GF-D8 (cell line): ENCODE measurements at places on chromosomes 1 and 21.

DNA sequence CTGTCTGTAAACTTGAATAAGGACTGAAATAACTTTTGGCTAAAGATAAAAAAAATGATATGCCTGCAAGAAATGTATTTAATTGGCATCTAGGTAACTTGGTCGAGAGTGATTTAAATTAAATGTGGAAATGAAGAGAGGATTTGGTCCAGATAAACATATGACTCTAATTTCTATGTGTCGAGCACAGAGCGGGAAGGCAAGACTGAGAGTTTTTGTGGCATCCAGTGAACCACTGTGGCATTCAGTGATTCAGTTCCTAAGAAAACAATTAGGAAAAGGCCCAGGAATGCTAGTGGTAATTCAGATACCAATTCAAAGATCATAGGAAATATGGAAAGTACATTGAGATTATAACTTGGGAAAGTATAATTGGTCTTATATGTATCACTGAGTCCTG is 39.6 kb downstream of the PDE4B start:
- DNase-seq: no peak

- no peak for DNase-seq
Measured at GRCh38 chr21:39353295-39353694, 4.4 kb upstream of the HMGN1 start.

DNA sequence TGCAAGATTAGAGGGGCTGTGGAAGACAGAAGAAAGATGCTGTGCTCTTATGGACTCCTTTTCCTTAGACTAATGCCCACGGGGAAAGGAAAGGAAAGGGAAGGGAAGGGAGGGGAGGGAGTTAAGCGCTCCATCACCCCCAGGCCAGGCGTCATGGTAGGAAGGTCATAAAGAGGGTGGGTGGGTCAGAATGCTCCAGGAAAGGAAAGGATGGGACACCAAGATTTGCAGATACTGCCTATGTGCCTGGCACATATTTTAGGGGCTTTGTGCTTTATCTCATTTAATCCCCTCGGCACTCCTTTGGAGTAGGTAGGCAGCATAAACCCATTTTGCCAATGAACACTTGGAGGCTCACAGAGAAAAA is 41.4 kb downstream of the MAB21L3 start:
- no peak for DNase-seq

GRCh38 chr1:200874694-200875093 is 1.9 kb downstream of the GPR25 start:
- no peak for DNase-seq

DNA sequence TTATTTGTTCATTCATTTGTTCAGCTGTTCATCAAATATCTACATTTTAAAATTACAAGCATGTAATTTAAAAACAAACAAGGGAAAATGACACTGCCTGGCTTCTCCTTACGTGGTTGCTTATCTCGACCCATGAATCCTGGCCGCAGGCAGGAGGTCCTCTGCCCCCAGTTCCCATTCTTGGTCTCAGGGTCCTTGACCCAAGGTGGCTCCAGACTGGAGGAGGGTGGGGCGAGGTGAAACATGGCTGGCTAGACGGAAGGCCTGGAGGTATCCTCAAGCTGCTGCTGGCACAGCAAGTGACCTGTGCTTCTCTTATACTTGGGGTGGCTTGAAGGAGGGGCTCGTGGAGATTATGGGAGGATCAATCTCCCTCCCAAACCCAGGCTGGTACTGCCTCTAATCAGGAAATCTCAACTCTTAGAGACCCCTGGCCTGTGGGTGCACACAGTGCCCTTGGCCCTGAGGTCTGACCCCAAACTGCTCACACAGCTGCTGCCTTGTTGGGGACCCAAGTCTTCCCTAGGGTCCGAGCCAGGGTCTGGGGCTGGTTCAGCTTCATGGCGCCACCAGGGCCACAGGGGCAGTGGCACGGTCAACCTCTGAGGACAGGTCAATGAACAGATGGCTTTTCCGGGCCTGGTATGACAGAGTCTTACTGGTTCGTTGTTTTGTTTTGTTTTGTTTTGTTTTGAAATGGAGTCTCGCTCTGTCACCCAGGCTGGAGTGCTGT is 63.7 kb downstream of the SCCPDH start:
- DNase-seq: no peak

DNA sequence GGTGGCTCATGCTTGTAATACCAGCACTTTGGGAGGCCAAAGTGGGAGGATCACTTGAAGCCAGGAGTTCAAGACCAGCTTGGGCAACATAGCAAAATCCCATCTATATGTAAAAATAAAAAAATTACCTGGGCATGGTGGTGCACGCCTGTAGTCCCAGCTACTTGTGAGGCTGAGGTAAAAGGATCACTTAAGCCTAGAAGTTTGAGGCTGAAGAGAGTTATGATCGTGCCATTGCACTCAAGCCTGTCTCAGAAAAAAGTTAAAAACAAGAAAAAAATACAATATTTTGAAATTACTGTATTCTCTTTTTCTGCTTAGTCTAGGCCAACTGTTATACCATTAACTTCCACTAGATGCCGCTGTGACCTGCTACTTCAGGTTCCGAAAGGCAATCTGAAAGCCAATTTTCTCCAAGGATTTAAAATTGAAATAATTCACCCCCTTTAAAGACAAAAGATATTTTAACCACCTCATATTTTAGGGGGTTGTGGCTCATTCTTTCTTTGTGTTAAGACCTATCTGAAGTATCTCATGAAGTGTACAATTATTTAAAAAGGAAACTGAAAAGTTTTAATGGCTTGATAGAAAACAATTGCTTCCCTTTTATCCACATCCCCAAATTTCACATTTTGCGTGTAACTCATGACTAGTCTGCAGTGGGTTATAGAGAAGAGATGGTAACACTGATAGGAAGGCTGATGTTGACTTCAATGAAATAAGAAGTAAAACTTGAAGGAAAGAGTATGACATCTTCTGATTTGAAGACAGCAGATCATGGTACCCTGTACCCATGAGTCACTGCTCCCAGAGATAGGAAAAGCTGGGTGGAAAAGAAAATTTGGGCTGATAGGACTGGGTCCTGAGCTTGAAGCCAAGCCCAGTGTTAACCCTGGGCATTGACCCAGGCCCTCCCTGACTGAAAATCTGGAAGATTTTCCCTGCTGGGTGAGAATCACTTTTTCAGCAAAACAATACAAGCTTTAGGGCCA is 24.4 kb upstream of the CLDN14 start:
- no peak for DNase-seq

- DNase-seq: no peak
Measured at GRCh38 chr1:203629507-203630082, 3.0 kb downstream of the ATP2B4 start.

- DNase-seq: no peak
Measured at GRCh38 chr1:175034775-175035174, 11.6 kb upstream of the MRPS14 start.

DNA sequence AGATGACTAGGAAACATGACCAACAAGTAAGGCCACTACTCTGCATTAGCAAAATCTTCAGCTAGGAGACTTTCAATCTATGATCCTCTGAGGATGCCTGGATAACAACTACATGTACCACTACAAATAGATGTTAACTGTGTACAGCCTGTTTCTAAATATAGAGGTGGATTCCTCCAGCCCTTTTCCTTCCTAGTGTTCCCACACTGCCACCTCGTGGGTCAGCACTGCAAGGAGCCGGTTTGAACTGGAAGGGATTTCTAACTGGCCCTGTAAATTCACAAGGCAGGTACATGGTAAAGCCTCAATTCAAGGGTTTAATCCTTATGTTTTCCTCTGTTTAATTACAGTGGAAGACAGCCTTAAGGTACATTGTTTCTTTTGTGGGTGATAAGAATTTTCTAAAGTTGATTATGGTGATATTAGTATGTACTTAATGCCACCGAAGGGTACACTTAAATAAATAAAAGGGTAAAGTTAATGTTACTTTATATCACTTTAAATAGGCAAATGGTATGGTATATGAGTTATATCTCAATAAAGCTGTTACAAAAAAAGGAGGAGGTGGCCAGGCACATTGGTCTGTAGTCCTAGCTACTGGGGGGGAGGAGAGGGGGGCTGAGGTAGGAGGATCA is 14.4 kb downstream of the SMYD3 start:
- DNase-seq: no peak

- DNase-seq: no peak
Measured at GRCh38 chr1:193406901-193407300, 220.5 kb upstream of the B3GALT2 start.
